ENCODE measurements at places on chromosomes 2 and 18.

DNA sequence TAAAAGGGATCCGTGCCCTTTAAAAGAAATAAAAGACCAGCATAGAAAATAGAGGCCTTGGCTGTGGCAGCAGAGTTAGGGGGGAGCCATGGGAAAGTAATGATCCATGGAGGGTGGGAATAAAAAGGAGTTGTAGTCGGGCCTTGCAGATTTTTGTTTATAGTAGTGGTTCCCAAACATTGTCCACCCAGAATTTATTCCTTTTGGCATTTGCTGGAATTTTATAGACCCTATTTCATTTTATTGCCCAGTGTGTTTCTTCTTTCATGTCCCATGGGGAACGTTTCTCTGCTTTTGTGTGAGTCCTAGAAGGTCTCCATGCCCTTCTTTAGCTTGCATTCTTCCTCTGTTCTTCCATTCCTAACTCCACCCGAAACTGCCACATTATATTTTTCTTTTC, 222.2 kb downstream of the LTBP1 start:
- DNase-seq: no peak

GRCh38 chr2:62920070-62920469, 130.6 kb upstream of the OTX1 start:
- no peak for DNase-seq

DNA sequence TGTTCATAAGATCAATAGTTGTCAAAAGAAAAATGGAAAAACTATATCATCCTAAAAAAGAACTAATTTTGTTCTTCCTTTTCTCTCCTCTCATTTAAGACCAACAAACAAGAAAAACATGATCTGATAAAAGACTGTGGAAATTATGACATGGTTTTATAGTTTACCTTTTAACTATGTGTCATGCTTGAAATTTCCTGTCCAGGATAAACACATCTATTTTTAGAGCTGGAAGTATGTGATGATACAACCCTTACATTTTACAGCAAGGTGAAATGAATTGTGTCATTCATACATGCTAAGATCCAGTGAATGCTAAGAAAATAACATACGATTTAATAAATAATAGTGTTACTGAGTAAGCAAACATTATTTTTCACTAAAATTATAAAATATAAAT, 89.9 kb downstream of the GULP1 start:
- no peak for DNase-seq

GRCh38 chr18:12463191-12463590, 55.5 kb downstream of the PRELID3A start:
- no peak for DNase-seq

- DNase-seq: no peak
Measured at GRCh38 chr2:152200101-152200500, 24.5 kb upstream of the STAM2 start.

GRCh38 chr2:75204833-75205232, 5.5 kb upstream of the TACR1 start:
- DNase-seq: no peak

GRCh38 chr2:8568543-8569302, 113.1 kb upstream of the ID2 start:
- peak; percentile 44 for DNase-seq
